ENCODE measurements at places on chromosomes 5 and 9.

DNA sequence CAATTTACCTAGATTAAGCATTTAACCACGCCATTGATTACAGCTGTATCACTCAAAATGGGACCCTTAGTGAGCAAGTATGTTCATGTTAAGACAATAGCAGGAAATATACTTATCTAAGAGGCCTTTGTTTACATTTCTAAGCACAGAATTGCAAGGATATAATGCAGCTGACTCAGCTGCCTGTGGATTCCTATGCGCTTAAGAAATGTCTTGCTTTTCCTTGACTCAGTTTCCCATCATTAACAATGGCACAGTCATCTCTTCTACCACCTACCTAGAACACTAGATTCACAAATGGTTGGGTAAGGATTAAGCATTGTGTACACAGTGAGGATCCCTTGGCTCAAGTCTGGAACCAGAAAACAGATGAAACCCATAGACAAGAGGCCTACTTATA is 163.8 kb downstream of the TSSK1B start:
- DNase-seq, result no peak
- peaks cover 14% of the 10 kb centered on the region for H3K27me3 ChIP-seq
- no peak overlapping the region for H3K27ac ChIP-seq
- H3K36me3 ChIP-seq, result no peaks in the 10 kb centered on the region

DNA sequence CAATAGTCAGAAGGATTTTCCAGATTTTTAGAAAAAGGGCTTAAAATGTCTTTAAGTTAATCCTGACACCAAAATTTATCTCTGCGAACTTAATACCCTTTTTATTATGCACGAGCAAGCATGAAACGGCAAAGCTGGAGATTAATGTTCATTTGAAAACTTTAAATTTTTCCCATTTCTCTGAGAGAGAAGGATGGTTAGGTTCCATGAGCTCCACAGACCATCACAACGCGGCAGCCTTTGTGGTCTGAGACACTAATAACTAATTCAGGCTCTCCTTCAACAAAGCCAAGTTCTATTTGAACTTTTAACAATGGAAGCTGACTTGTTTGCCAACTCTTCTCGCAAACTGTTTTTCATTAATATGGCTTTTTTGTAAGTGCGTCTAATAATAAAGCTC is 94.7 kb downstream of the MYO10 start:
- H3K27ac ChIP-seq, result no peak overlapping the region
- no peaks in the 10 kb centered on the region for H3K36me3 ChIP-seq
- no peak overlapping the region for H3K4me3 ChIP-seq
- no peaks in the 10 kb centered on the region for H3K4me1 ChIP-seq
- no peak for DNase-seq
- H3K27me3 ChIP-seq, result peaks cover 11% of the 10 kb centered on the region

GRCh38 chr9:78680196-78680595 is 383.3 kb downstream of the PSAT1 start:
- no peaks in the 10 kb centered on the region for H3K36me3 ChIP-seq
- no peak overlapping the region for H3K27ac ChIP-seq
- H3K27me3 ChIP-seq, result no peaks in the 10 kb centered on the region
- H3K4me3 ChIP-seq, result no peak overlapping the region
- no peak for DNase-seq

DNA sequence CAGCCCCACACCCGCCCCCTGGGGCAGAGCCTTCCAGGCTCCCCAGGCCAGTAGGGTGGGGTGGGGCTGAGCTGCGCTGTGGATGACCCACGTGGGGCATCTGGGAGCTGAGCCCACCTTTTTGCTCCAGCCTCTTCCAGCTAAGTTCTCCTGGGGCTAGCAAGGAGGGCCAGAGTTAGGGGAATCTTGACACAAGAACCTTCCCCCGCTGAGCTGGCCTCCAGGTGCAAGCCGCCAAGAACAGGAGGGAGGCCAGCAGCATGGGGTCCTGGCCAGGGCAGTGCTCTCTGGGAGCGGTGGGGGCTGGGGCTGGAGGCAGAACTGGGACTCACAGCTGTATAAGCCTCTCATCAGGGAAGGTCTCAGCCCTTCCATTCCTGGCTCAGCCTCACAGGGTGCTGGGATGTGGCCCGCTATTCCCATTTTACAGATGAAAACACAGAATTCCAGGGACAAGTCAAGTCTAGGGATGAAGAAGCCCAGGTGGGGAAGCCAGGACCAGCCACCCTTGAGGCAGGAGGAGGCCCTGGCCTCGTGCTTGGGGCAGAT is 21.5 kb downstream of the SARDH start:
- no peak overlapping the region for H3K27ac ChIP-seq
- H3K27me3 ChIP-seq, result peaks cover 62% of the 10 kb centered on the region
- H3K36me3 ChIP-seq, result peaks cover 17% of the 10 kb centered on the region
- H3K4me1 ChIP-seq, result peaks cover 10% of the 10 kb centered on the region

- DNase-seq, result no peak
- H3K4me3 ChIP-seq, result no peak overlapping the region
- no peak overlapping the region for H3K27ac ChIP-seq
- H3K36me3 ChIP-seq, result no peaks in the 10 kb centered on the region
These were observed 94.3 kb downstream of the PCDH1 start for GRCh38 chr5:141783947-141784296.

GRCh38 chr5:73318308-73318719 is 130.3 kb downstream of the FOXD1 start:
- H3K27me3 ChIP-seq, result peaks cover 29% of the 10 kb centered on the region
- no peak for DNase-seq
- H3K4me1 ChIP-seq, result no peaks in the 10 kb centered on the region
- H3K4me3 ChIP-seq, result no peak overlapping the region
